Frontal cortex (tissue), 4 donors: ENCODE measurements at places on chromosomes 7 and 10. TPM values are rescaled to one million over a fixed set of nuclear protein-coding genes. Genes with fewer than 3 reads are reported as not detected.

The HOXA2 gene
- not detected for total RNA-seq

- DNase-seq, result no peak
Observed at GRCh38 chr10:60175441-60175971, 214.2 kb downstream of the ANK3 start.

- DNase-seq, result no peak
Observed at GRCh38 chr10:124414076-124414475, 4.6 kb downstream of the OAT start.

DNA sequence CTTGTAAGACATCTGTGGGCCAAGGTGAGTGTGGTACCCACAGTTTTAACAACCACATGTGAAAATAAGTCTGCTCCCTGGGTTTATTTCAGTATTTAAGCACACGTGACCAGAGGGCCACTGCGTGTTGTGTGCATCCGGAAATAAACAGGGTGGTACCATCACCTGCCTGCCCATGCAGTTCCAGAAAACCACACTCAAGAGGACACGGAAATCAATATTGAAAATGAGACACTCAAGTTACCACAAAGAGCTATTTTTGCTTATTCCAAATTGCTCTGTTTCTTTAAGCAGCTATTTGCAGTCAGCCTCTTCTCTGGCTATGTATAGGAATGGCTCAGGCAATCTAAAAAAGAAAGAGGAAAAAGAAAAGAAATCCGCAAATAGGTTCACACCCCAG is 71.8 kb upstream of the LOXL4 start:
- no peak for DNase-seq

DNA sequence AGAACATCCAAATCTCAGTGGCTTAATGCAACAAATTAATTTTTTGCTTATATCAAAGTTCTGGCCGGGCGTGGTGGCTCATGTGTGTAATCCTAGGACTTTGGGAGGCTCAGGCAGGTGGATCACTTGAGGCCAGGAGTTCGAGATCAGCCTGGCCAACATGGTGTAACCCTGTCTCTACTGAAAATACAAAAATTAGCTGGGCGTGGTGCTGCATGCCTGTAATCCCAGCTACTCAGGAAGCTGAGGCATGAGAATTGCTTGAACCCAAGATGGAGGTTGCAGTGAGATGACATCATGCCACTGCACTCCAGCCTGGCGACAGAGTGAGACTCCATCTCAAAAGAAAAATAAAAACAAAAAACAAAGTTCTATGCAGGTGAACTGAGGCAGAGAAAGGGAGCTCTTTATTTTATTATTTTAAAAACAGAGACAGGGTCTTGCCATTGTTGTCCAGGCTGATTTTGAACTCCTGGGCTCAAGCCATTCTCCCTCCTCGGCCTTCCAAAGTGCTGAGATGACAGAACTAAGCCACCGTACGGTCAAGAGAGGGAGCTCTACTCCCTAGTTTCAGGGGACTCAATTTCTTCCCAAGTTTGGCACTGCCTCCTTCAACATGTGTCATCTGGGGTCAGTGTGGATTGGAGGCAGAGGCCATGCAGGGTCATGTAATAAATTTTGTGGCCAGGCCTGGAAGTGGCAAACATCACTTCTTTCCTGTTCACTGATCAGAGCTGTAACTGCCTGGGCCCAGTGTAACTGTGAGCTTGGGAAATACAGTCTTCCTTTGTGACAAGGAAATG is 2.4 kb downstream of the ADCK2 start:
- peak; percentile 76 for DNase-seq

The AIMP2 gene
- 35.9 TPM for total RNA-seq

DNA sequence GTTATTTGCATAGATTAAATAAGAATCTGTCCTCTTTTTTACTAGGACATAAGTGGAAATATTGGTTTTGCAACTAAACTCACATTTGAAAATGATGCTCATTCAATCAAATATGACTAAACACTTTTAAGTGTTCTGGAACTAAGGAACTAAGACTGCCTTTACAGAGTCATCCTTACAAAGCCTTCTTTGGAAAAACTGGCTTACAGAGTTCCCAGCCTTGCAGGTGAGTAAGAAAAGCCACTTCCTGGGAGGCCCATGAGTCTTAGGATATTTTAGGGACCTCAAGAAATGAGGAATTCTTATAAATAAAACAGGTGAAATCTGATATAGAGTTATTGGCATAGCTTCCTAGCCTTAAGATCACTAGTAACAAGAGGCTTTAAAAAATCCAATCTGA is 135.5 kb downstream of the ALOX5 start:
- no peak for DNase-seq

DNA sequence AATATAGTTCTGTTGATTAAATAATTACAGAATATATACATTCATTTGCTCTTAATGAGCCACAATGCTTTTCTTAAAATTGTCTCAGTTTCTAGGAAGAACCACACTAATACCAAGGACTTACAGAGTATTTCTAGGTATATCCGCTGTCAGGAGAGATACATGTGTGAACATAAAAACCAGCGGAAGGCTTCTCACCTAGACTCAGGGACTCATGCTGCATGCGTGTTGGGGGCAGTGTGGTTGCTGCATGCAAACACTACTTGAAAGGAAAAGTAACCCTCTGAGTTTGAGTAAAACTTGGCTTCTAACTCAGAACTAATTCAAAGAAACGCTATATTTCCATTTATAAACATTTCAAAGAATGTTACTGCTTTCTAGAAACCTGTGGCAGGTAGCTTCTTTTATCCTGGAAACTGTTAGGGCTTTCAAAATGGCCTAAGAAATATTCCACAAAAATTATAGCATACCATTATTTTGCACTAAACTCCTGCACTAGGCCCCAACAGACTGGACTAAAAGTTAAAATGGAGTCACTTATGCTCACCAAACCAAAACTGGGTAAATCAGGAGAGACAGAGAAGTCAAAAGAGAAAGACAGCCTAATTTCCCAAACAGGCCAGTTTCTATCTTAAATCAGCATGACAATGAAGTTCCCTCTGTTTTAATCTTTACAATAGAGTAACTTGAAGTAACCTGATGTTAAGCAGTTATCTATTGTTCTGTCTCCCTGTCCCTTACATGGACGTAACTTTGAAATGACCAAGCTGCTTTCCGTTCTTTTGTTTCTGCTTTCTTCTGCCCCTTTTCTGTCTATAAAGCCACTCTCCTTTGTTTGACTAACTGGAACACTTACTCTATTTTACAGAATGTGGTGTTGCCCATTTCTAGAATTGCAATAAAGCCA is 95.2 kb upstream of the FAM133B start:
- DNase-seq, result no peak

DNA sequence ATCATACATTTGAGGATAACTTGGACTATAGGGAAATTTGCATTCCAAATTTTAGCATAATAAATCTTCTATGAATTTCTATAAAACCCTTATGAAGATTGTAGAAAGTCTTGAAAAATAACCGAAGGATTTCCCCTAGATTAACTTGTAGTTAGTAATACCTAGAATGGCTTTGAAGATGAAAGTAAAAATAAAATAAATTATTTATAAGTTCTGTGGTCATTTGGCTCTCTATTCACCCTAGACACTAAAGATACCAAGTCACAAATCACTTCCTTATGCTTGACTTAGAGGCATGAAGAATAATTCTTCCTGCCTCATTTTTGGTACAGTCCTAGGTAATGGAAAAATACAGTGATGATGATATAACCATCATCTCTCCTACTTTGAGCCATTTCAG is 79.3 kb downstream of the CSTF2T start:
- DNase-seq, result no peak

- DNase-seq, result no peak
Observed at GRCh38 chr10:78473006-78473405, 439.3 kb downstream of the RPS24 start.

DNA sequence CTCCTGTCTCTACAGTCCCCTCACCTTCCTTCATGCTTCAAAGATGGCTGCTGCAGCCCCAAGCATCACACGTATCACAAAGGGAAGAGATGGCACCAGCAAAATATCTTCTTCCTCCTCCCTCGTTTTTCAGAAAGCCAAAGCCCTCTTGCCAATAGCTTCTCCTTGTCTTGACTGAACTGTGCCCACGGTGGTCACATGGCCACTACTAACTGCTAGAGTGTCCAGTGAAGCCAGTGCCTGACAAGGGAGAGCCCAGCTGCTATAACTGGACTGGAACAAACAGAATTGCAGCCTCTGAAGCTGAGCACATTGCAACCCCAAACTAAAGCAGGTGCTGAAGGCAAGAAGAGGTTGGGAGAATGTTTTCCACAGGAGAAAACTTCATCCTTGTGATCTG is 120.8 kb upstream of the RET start:
- DNase-seq, result no peak

The PON1 gene
- not detected for total RNA-seq

The IFIT5 gene
- total RNA-seq, result 64.8 TPM

GRCh38 chr10:102647443-102648268 is 3.4 kb downstream of the TRIM8 start:
- no peak for DNase-seq

DNA sequence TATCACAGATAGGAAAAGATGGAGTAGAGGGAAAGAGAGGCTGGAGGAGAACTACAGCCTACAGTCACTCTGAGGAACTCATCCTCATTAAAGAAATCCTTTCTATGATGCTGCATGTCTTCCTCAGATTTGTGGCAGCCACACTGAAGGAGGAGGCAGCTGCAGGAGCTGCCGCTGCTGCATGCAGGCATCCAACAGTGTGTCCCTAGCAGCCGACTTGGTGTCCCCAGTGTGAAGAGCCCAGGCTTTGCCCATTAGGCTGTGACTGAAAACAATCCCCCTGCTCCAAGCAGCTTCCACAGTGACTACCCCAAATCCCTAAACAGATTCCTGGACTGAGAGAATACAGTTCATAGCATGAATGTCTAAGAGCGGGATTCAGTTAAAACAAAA is 23.1 kb downstream of the SKIDA1 start:
- no peak for DNase-seq

GRCh38 chr7:148773334-148773733 is 74.6 kb downstream of the CUL1 start:
- no peak for DNase-seq

GRCh38 chr10:114024876-114025610 is 18.6 kb upstream of the ADRB1 start:
- no peak for DNase-seq

The LRRD1 gene
- 1.2 TPM for total RNA-seq

The MSS51 gene
- total RNA-seq, result 1.6 TPM

DNA sequence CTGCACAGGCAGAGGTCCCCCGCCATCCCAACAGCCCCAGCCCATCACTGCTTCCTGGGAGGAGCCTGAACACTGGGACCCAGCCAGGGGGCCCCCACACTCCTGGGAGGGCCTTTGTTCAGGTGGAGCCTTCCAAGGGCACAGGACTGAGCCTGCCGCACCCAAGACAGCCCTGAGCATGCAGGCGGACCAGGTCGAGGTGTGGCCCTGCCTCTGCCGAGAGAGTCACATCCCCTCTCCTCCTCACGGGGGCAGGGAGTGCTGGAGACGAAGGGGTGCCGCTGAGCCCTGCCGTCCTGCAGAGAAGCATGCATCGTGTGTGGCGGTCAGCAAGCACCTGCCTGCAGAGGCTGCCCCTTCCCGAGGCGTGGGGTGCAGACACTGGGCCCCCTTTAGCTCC is 7.3 kb upstream of the MAFK start:
- DNase-seq, result no peak

DNA sequence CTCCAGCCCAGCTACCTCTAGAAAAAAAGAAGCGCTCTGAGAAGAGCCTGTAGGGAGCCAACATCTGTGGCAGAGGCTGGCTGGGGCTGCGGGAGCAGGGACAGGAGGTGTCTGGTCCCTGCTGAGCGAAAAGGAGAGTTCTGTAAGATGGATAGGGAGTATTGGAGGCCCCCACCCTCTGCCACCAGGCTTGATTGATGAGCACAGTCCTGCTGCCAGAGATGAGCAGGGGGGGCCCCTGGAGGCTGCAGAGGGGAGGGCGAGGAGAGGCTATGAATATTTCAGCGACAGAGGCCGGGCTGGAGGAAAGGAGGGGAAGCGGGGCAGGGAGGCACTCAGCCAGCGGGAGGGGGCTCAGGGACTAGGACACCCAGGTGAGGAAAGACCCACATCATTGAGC is 44.5 kb upstream of the HSPB1 start:
- DNase-seq, result no peak

GRCh38 chr10:60990663-60991062 is 46.7 kb upstream of the RHOBTB1 start:
- DNase-seq, result no peak

DNA sequence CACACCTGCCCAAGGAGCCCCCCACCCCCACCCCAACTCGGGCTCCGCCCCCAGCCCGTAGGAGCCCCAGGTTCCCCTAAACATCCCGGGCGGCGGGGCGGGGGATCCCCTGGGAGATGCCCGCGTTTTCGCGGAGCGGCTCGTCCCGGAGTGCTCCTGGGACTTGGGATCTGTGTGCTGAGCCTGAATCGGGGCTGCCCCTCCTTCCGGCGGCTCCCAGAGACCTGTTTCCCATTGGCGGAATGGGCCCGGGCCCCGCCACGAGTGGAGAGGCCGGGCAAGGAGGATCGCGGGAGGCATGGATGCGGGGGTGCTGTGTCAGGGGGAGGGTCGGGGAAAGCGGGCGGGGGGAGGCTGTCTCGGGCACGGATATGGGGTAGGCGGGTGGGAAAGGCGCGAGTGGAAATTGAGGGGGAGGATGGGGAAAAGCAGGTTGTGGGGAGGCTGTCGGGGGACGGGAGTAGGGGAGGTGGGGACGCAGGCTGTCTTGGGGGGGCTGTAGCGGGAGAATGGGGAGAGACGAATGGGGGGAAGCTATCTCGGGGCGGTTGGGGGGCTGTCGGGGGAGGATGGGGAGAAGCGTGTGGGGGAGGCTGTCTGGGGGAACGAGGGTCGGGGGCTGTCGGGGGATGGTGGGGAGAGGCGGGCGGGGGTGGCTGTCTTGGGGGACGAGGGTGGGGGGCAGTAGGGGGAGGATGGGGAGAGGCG is 572 bp upstream of the BHLHA15 start:
- DNase-seq, result peak; percentile 74

- DNase-seq, result no peak
Observed at GRCh38 chr10:130352291-130352645, 216.1 kb downstream of the GLRX3 start.

DNA sequence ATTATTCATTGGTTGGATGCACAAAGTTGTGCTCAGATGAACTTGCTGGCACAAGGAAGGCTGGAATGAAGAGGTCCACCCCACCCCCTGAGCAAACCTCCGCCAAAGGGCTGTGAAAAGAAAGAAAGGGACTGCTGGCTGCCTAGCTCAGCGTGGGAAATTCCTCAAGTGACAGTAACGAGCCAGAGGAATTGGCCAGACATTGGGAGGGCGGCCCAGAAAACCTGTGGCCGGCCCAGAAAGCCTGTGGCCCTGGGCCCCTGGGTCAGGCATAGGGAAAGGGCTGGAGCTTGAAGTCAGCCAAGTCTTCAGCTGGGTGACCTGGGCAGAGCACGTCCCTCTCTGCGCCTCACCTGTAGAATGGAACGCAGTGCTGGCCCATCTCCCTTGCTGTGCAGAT is 30.6 kb upstream of the CTBP2 start:
- no peak for DNase-seq

- no peak for DNase-seq
Observed at GRCh38 chr10:129099992-129100391, 367.0 kb upstream of the MGMT start.

- no peak for DNase-seq
Observed at GRCh38 chr7:134279898-134280297, 36.8 kb downstream of the SLC35B4 start.
